ENCODE measurements at places on chromosomes 11 and 22.

- DNase-seq = no peak
Observed at GRCh38 chr11:26580929-26581328, 8.9 kb upstream of the MUC15 start.

GRCh38 chr22:20751185-20751851 is 22.6 kb upstream of the SERPIND1 start:
- no peak for DNase-seq

DNA sequence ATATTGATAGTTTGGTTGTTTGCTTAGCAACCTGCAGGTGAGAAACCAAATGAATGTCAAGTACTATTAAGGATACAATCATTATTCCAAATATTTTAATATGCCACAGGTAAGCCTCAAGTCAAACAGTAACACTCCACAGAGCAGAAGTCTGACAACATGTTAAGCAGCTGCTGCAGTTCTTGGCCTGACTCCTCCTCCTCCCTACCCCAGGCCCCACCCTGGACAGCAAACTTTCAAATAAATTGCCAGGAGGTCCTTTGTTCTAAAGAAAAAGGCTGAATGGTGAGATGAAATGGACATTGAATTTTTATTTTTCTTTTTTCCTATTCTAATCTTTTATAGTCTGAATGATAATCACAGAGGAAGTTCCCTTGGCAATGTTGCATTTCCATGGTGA is 260.0 kb upstream of the POU2AF2 start:
- no peak for DNase-seq

DNA sequence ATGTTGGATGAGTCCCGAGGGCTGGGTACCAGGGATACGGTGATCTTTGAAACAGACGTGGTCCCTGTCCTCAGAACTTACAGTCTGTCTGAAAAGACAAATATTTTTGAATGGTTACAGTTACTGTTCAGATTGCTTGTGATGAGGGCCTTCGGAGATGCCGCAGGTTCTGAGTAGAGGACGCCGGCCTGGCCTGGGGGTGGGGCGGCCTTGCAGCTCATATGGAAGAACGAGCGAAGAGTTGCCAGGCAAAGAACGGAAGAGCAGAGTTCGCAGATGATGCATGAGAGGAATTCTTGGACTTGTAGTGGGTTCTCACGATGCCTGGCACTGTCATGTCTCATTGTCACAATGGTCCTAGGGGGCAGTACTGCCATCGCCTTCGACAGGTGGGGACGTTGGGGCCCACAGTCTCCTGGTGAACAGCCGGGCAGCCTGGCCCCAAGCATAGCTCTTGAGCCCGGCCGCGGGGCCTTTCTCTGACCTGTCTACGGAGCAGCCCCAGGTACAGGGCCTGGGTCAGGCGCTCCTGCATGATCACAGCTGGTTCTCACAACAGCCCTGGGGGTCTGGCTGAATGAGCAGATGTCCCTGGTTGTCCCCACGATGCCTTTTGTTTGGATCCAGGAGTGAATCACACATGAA is 60.9 kb upstream of the PARVG start:
- no peak for DNase-seq

GRCh38 chr11:120124355-120124754 is 13.6 kb downstream of the TRIM29 start:
- no peak for DNase-seq

DNA sequence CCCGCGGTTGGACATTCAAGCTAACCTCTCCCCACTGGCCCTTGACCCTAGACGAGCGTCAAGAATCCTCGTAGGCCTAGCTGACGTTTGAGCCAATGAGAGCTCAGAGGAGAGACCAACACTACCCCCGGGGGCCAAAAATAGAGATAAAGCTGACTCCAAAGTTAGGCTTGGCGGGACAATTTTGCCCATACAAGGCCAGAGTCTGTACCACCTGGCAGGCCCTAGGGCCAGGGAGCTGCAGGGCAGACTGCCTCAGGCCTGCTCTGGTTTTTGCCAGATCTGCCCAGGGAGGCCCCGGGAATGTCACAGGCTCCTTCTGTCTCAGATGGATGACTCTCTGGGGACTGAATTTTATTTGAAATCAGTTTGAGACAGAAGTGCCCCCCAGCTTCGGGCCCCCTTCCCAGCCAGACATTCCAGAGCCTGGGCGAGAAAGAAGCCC is 40.8 kb upstream of the ACCSL start:
- DNase-seq = no peak

GRCh38 chr11:1656670-1657069 is 27.1 kb downstream of the KRTAP5-5 start:
- no peak for DNase-seq

DNA sequence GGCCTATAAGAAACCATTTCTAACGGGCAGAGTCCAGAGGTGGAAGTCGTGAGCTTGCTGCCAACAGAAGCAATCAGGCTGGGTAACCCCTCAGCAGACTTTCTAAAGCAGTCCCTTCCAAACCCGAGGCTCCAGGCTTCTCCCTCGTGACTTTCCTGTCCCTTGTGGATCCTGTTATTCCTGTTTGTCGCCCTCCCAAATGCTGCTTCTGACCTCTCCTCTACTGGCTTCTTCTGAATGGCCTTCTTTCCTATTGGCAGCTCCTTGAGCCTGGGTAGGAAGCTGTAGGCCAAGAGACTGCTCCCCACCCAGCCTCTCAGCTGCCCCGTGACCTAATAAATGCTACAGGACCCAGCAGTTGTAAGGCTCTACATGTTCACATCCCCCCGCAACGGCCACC is 35.0 kb downstream of the MAFF start:
- DNase-seq = no peak

GRCh38 chr11:81000735-81001134 is 1559.9 kb upstream of the TENM4 start:
- no peak for DNase-seq

GRCh38 chr22:36461665-36462649 is 19.5 kb downstream of the TXN2 start:
- no peak for DNase-seq

GRCh38 chr11:21353425-21353824 is 684.0 kb downstream of the NELL1 start:
- DNase-seq = no peak

DNA sequence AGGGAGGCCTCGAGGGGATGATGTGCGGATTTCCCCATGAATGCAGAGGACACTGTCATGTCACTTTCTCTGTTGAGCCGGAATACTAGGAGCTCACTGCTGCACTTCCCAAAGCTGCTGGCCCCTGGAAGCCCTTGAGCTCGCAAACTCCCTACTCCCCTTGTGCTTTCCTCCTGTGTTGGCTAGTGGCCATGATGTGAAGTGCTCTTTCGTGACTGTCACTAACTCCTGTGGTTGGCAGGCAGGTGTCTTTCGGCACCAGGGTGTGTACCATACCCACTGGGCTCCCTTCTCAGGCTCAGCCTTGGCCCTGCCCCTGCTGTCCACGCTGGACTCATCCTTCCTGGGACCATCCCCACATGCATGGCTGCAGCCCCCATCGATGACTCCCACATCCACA is 86.2 kb downstream of the BTBD10 start:
- DNase-seq = no peak

DNA sequence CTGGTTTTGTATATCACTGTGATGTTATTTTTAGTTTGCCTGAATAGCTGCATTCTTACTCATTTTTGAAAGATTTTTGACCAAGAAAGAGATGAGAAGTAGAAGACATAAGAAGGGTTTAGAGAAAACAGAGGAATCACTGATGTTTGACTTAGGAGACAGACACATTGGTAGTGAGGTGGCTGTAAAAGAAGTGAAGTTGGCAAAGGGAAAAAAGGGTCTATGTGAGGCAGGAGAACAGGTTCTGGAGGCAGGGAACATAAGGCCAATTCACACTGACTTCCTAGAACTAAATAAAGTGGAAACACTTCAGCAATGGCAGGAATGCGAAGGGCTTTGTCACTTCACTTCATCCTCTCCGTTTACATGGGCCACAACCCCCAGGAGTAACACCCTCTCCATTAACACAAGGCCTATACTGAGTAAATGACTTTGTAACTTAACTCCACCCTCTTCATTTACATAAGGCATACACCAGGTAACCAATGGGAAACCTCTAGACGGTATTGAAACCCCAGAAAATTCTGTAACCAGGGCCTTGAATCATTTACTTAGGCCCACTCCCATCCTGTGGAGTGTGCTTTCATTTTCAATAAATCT is 36.5 kb downstream of the CTSC start:
- DNase-seq = no peak

- no peak for DNase-seq
Observed at GRCh38 chr22:36927671-36928070, 14.2 kb downstream of the CSF2RB start.

GRCh38 chr11:27907530-27907929 is 200.4 kb downstream of the KIF18A start:
- no peak for DNase-seq

GRCh38 chr22:46001426-46002106 is 24.6 kb upstream of the WNT7B start:
- no peak for DNase-seq

GRCh38 chr11:27153136-27153535 is 112.5 kb downstream of the BBOX1 start:
- no peak for DNase-seq

Data from activated effector memory CD4-positive, alpha-beta T cell treated with anti-CD3 and anti-CD28 coated beads, Interleukin-2, amount 50 U/mL, for 16 hours (primary cell).